ENCODE measurements at places on chromosomes 1 and 21.

DNA sequence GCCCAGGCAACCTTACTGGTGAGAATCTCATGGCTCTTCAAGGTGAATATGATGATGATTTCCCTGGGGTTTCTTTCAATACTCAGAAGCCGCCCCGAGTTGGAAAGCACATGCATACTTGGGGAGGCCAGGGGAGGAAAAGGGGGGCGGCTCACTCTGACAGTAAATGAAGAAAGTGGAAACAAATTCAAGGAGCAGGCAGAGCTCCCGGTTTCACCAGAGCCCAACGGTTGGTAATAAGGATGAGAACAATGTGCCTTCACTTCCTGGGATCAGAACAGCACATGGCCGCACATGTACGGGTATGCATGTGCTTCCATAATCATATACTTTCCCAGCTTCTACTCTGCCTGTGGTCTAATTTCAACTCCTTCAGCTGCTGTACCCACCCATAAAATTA is 3.8 kb upstream of the ARHGEF2 start:
- no peak for DNase-seq

DNA sequence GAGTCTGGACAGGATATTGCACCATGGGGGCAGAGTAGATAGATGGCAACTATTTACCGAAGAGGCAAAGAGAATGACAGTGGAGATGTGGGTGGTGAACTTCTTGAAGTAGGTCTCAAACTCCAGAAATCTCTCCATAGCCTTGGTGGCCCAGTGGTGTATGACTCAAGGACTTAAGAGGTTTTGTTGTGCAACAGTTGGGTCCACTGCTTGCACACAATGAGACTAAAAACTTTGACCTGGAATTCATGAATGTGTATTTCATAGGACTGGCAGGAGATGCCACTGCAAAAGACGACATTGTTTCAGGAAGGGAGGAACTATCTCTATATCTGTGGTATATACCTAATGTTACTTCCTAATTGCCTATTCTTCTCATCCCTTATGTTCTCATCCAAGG is 75.9 kb downstream of the ZSCAN20 start:
- DNase-seq, result no peak

DNA sequence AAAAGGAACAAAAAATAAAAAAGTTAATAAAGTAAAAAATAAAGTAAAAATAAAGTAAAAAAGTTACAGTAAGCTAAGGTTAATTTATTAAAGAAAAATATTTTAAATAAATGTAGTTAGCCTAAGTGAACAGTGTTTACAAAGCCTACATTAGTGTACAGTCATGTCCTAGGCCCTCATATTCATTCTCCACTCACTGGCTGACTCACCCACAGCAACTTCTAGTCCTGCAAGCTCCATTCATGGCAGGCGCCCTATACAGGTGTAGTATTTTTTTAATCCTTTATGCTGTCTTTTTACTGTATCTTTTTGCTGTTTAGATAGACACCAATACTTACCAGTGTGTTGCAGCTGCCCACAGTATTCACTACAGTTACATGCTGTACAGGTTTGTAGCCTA is 12.4 kb downstream of the ADAR start:
- no peak for DNase-seq

- DNase-seq, result no peak
Observed at GRCh38 chr1:183914276-183914675, 109.4 kb downstream of the RGL1 start.

- DNase-seq, result no peak
Observed at GRCh38 chr1:225437710-225438437, 10.0 kb upstream of the LBR start.

GRCh38 chr1:152035539-152036266 is 1.1 kb downstream of the S100A11 start:
- no peak for DNase-seq

GRCh38 chr1:228684607-228685006 is 50.7 kb upstream of the RHOU start:
- no peak for DNase-seq

DNA sequence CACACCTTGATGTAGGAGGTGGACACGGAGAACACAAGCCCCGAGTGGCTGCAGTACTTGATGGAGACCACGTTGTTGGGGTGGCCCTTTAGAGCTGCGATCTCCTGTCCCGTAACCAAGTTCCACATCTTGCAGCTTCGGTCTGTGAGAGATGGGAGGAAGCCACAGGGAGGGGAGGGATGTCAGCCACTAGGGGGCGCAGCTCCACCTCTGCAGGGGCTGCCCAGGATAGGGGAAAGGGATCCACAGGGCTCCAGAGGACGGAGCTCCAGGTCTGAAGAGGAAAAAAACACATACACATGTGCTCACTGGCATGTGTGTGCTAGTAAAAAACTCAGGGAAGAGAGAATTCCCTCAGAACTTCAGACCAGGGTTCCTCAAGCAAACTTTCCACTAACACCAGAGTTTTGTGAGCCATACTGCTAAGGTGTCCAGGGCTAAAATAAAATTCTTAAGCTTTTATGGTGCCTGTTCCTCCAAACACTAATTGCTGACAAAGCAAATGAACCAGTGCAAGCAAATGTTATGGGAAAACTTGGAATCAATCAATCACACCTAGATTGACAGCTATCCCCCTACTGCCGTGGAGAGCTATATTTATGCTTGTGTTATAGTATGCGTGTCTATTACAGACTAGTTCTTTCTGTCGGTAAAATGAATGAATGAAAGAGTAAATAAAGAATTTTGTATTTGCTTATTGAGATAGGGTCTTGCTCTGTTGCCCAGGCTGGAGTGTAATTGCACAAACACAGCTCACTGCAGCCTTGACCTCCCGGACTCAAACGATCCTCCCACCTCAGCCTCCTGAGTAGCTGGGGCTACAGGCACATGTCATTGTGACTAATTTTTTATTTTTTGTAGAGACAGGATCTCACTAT is 43.7 kb downstream of the KIF21B start:
- no peak for DNase-seq

DNA sequence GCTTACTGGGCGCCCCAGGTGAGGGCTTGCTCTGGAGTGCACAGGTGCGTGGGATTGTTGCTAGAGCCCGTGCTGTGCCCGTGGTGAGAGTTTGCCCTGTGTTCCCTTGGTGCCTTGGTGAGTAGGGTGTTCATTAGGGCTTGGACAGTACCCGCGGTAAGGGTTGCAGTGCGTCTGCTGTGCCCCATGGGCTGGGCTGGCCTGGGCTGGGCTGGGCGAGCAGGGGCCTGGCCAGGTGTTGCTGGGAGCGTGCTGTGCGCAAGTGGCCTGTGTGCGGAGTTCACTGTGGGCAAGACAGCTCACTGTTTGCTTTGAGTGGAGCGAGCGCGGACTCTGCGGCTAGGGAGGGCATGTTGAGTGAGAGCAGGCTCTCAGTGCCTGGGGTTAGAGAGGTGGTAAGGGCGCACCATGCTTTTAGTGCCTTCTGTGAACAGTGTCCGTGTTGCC is 725 bp downstream of the CR1L start:
- DNase-seq, result no peak
